IMR-90 (cell line): ENCODE measurements at places on chromosomes 7 and 10. TPM values are rescaled to one million over a fixed set of nuclear protein-coding genes. Genes with fewer than 3 reads are reported as not detected.

DNA sequence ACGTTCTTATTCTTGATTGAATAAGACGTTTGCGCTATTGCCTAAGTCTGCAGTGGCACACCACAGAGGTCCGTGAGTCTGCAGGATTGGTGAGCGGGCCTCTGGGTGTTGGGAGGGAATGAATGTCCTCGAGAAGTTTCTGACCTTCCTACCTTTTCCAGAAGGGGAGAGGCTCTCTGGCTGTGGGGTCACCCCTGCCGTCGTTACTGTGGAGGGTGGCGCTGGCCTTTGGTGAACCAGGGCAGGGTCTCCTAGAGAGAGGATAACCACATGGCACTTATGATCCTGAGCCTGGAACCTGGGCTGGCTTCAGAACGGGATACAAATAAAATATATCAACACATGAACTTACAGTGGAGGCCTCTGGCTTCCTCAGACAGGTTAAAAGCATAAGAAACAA is 13.8 kb downstream of the IL15RA start:
- DNase-seq = no peak

DNA sequence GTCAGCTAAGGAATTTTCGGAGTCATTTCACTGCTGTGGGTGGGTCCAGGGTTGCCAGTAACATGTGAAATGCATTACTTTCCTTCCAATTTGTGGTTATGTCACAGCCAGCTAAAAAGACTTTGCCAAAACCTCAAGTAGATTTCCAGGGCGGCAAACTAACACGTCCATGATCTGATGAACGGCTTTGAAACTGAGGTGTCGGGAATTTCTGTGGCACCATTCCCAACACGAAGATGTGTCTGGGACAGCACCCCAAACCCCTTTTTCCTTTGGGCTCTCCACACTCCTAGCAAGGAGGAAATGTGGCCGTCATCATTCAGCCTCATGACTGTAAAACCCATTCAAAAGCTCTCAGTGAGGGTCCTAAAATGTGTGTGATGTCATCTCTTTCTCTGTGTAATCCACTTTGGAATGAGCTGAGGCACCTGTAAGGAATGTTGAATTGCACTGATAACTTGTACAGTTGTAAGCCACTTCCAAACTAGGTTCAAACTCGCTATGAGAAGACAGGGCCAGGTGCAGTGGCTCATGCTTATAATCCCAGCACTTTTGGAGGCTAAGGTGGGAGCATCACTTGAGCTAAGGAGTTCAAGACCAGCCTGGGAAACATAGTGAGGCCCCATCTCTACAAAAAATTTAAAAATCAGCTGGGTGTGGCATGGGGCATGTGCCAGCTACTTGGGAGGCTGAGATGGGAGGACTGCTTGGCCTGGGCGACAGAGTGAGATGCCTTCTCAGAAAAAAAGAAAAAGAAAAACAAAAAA is 146.1 kb upstream of the FRMD4A start:
- peak; percentile 77 for DNase-seq

GRCh38 chr10:58625070-58625469 is 112.4 kb downstream of the BICC1 start:
- peak; percentile 93 for DNase-seq

- no peak for DNase-seq
Observed at GRCh38 chr7:90843472-90843871, 247.4 kb downstream of the CDK14 start.

The GIMAP5 gene
- not detected in 2 replicates for total RNA-seq
